NCI-H526 treated with DMSO at 0.1 percent for 48 hours (cell line): ENCODE measurements at places on chromosomes 12 and 14.
A peak's percentile ranks its signal among the peaks of the same experiment; 100 is the strongest.

- no peak for DNase-seq
Observed at GRCh38 chr12:101857043-101857558, 20.3 kb upstream of the DRAM1 start.

DNA sequence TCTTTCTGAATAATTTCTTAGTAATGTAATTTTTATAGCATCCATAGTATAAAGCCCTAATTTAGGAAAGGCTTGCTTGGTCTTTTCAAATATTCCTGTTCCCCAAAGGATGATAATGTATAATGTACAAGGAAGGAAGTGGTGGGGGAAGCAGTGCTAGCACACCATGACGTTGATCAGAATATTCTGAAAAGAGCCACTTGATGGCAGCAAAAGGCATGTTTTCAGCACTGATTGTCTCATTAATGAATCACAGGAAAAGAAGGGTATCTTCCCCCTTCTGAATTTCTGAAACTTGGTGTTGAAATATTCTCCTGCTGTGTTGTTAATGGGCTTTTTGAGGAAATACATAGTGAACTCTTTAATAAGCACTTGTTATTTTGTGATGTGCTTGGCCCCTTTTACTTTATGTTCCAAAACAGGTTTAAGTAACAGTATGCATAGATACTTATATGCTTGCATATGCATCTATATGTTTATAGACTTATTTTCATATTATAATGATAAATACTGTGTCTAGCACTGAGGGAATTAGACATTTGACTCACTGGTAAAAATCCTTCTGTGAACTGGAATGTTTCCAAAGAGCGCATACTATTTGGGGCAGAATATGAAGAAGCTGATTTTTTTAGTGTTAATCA is 122.0 kb downstream of the TMEM117 start:
- DNase-seq: no peak

DNA sequence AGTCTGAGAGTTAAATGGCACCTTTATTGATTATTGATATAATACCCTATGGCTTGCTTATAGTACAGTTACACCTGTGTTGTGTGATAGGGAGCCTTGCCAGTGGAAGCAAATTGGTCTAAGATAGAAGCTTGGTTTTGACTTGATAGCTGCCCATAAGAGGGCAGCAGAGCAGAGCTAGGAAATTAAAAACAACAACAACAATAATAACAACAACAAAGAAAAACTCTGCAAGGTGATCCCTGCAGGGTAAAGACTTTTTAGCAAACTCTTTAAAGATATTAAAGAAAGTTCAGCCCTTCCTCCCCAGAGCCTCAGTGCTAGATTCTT is 18.0 kb upstream of the RNASE10 start:
- DNase-seq: no peak

GRCh38 chr12:65327207-65328076 is 49.0 kb downstream of the MSRB3 start:
- no peak for DNase-seq

DNA sequence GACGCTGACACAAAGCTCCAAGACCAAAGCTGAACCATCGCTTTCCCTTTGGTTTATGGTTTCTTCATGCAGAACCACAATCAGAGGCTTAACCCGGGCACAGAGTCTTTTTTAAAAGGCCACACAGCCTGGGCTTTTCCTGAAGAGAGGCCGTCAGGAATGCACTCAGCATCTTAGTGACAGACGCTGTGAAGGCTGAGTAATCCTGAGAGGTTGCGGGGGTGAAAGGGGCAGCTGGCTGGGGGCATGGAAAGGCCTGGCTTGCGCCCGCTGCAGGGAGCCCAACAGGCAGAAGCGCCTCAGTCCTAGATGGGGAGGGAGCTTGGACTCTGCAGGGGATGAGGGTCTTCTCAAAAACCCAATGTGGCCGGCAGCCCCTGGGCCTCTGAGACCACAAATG is 13.6 kb downstream of the CTDSP2 start:
- no peak for DNase-seq

GRCh38 chr14:70671652-70672644 is 30.2 kb downstream of the TTC9 start:
- no peak for DNase-seq

- DNase-seq: peak; percentile 52
Observed at GRCh38 chr14:58171090-58171489, 19.1 kb upstream of the ARMH4 start.

DNA sequence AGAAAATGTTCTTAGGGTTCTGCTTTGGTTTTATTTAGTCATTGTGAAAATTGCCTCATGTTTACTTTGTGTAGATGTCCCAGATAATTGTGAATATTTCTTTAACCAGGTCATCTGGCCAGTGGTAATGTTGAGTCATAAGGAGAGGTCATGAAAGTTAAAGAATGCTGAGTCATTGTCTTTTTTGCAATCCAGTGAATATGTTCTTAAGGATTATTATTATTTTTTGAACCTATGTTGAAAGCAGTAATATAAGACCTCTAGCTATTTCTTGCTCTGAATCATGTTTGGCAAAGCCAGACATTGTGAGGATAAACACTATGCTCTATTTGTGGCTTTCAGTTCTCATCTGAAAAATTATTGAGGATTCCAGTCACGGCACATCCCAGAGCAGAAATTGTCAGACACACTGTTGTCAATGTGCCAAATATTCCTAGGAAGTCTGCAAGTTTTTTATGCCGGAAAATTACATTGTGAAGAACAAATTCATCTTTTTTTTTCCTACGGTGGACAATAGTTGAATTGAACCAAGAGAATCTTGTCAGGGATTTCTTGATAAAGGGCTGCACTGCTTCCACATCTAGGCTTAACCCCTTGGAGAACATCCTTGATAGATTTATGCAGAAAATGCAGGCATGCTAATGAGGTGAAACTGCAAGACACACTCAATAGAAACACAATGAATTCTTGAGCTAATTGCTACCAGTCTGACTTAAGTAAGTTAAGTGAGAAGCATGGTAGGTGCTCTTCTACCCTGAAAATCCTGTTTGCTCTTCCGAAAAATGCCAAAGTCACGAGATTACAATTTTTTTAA is 369.6 kb downstream of the ATP23 start:
- no peak for DNase-seq

DNA sequence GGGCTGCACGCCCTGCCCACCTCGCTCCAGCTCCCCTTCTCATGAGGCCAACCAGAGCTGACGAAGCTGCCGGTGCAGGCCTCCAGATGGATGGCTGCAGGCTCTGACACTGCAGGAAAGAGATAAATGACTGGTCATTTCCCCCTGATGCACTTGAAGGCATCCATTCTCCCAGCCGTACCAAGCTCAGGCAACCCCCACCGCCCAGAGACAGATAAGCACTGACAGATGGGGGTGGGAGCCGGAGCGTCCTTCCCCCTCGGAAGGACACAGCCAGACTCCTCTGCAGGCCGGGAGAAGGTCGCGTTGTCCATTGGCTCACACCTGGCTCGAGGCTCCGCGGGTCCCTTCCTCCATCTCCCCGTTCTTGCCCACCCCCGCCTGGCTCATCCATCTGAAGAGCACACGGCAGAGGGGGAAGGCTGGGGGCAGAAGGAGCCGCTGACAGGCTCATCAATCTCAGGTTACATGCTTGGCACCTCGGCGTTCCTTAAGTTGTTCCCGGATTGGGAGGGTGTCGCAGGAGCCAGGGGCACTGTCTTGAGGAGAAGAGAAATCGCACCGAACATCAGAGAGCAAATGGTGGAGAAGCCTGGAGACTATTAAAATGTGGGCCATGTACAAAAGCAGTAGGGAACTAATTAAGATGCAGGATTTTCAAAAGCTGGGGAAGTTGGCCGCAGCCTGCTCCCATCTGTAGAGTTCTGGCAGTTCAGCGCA is 151.6 kb downstream of the DPF3 start:
- DNase-seq: no peak

DNA sequence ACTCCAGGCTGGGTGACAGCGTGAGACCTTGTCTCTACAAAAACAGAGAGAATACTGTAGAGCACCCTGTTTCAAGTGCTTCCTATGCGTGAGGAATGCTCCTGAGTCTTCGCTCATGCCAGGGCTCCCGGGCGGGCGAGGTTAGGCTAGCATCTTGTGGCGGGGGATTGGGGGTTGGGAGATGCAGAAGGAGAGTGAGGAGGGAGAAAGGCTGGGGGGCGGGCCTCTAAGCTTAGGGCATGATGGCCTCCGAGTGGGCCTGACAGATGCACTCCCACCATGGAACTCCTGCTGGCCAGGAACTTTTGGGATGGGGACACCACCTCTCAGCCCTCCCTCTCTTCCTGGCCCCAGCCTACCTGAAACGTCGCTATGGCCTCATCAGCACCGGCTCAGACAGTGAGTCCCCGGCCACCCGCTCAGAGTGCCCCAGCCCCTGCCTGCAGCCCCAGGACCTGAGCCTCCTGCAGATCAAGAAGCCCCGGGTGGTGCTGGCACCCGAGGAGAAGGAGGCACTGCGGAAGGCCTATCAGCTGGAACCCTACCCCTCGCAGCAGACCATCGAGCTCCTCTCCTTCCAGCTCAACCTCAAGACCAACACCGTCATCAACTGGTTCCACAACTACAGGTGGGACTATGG is 27.3 kb downstream of the PHETA1 start:
- DNase-seq: no peak

DNA sequence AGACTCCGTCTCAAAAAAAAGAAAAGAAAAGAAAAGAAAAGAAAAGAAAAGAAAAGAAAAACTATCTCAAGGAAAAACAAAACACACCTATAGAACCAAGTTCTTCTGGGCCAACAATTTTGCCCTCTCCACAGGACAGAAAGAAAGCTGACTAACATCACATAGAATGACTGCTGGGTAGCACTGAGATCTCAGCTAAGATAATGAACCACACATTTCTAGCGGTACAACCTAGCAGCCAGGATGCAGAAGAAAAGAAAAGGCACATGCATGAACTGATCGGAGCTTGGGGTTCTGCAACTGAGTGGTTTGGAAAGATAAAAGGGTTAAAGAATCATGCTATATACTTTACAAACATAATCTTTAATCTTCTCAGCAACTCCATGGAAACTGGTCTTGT is 19.5 kb downstream of the TMED10 start:
- DNase-seq: no peak

DNA sequence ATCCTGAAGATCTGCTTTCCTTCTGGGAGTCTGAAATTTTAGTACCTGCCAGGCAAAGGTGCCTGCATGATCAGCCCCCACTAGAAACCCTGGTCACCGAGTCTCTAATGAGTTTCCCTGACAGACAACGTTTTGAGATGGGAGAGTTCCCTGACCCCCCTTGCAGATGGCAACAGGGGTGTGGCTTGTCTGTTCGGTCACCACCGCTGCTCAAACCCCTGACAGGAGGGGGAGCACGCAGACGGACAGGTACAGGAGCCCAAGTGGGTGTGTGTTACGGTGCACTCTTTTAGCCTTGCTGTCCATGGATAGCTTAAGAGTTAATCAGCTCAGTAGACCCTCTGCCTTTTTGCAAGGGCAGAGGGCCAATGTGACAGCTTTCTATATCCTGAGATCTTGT is 19.3 kb upstream of the CDKN3 start:
- DNase-seq: no peak

GRCh38 chr12:19227880-19228210 is 98.3 kb downstream of the PLEKHA5 start:
- DNase-seq: no peak

DNA sequence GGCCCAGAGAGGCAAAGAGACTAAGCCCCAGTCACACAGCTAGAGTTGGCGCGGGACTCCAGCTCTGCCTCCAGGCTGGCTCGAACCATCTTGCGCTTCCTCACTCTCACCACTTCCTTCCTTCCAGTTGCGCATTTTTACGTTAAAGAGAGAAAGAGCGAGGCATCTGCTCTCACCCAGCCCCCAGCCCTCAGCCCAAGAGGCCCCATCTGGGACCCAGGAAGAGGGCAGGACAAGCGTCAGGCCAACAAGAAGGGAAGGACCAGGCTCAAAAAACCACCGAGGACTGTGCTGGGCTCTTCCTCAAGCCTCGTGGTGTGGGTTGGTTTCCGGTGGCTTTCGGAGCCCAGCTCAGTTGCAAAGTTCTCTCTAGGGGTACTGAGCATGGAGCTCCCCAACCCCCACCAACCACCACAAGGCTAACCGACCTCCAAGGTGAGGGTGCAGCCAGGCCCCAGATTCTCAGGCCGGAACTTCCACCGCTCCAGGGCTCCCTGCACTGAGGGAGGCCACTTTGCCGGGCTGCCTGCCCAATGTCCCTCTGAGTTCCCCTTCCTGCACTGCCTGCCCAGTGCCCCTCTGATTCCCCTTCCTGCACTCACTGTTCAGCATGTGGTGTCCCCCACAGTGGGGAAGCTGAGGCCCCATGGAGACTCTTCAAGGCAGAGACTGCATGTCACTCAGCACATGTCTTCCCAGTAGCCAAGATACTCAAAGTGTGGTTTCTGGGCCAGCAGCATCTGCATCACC is 35.9 kb downstream of the TESC start:
- no peak for DNase-seq

DNA sequence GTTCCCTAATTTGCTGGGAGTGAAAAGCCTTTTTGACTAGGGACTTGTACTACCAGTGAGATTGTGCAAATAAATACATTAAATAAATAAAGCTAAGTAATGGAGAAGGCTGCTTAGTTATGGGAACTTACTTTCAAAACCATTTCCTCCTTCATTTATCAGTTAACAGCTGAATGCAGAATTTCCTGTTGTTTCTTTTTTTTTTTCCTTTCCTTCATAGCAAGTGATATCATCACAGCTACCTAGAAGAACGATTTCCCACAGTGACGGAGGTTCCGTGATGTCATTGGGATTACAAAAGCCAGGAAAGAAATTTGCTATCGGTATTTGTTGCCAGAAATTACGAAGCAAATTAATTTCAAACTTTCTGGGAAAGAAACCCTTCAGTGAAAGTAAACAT is 42.1 kb upstream of the SOCS2 start:
- no peak for DNase-seq

DNA sequence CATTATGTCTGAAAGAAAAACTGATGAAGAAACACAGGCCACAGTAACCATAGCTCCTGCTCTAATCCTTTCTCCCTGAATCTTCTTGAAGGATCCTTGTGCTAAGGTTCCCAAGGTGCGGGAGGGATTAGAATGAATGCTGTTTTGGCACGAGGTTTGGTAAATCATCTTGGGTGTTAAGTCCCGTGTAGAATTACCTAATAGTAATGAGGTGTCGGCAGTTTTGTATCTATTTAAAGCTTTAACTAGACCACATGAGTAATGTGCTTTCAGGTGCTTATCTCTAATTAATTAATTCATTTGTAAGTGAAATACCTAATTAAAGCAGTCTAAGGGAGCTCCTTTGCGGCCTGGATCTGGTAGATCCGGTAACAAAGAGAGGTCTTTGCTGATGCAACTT is 53.9 kb downstream of the GNG2 start:
- DNase-seq: no peak

- no peak for DNase-seq
Observed at GRCh38 chr14:30610787-30611343, 11.3 kb upstream of the SCFD1 start.

GRCh38 chr14:89444516-89445125 is 27.6 kb upstream of the FOXN3 start:
- DNase-seq: no peak
